Astrocyte of the hippocampus (primary cell): ENCODE measurements at places on chromosomes 11 and 22.

DNA sequence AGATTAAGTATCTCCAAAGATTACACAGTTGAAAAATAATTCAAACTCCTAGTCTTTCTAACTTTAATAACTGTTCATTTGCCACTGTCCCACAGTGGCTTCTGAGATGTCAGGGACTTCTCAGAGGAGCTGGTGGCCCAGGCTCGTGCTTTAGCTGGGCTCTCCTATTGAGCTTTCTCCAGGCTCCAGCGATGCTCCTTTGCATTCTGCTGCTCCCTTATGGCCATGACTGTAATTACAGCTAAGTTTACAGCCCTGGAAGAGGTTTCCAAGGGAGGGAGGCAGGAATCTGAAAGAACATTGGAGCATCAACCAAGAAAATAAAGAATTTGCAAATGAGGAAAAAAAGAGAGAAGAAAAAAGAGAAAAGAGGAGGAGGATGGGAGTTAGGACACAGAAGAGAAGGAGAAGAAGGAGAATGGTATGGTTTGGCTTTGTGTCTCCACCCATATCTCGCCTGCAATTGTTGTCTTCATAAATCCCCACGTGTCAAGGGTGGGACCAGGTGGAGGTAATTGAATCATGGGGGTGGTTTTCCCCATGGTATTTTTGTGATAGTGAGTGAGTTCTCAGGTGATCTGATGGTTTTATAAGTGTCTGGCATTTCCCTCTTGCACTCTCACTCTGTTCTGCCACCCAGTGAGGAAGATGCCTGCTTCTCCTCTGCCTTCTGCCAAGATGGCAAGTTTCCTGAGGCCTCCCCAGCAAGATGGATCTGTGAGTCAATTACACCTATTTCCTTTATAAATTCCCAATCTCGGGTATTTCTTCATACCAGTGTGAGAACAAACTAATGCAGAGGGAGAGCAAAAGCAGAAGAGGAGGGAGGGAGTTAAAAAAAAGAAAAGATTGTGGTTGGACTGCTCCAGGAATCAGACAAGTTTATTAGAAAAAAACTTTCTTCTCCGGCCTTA is 857.0 kb downstream of the KCNA4 start:
- DNase-seq: peak; percentile 92

- DNase-seq: peak; percentile 93
These were observed 34.1 kb downstream of the PAMR1 start for GRCh38 chr11:35491231-35491871.

DNA sequence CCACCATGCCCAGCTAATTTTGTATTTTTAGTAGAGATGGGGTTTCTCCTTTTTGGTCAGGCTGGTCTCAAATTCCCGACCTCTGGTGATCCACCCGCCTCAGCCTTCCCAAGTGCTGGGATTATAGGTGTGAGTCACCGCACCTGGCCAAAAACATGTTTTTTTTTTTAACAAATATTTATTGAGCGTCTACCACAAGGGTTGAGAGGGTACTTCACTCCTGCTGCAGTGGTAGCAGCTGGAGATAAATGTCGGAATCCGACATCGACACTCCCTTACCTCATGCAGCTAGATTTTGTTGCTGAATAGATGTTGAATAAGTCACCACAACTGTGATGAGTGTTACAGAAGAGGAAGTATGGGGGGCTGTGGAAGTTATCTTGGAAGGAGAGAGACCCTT is 971 bp downstream of the DNAJB13 start:
- no peak for DNase-seq

GRCh38 chr11:27471589-27472397 is 797 bp downstream of the LGR4 start:
- peak; percentile 69 for DNase-seq

GRCh38 chr11:1211838-1212237 is 11.0 kb upstream of the MUC5B start:
- DNase-seq: no peak

DNA sequence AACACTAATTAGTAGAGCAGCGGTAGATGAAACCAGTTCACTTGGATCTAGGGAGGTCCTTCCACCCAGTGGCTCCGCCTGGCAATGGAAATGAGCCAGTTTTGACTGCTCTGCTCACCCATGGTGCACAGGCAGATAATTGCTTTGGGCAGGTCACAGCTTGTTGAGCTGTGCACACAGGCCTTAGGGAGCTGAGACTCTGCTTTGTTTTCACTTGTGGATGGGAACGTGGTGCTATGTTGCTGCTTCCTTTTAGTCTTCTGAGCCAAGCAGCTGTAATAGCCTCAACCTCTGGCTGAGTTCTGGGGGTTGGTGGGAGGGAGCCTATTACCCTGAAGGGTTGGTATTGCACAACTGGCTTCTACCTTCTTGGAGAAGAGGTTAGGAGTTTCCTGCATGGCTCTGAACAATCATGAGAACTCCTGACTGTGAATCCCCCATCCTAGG is 262.3 kb upstream of the MTNR1B start:
- peak; percentile 25 for DNase-seq

DNA sequence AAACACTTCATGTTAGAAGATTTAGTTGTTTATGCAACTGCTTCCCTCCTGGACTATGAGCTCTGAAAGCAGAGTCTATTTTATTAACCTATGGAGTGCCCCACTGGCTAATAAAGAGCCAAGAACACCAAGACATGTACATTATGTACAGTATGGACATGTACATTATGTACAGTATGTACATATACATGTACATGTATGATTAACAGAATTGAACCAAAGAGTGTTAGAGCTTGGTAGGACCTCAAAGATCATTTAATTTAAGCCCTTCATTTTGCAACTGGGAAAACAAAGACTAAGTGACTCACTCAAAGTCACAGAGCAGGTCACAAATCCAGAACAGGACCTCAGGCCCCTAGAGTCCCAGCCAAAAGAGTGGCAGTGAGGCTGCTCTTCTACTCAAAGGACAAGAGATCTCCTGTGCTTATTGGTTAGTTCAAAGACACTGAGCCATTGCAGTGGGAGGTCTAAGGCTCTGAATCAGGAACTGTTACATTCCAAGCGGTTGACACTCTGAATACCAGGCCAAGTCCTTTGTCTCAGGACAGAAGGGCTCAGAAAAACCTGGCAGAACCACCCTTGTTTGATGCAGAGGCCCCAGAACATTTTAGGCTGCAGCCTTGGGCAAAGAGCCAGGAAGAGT is 103.8 kb downstream of the FAM168A start:
- DNase-seq: peak; percentile 93

GRCh38 chr22:45535290-45535689 is 32.6 kb downstream of the FBLN1 start:
- DNase-seq: no peak

- peak; percentile 83 for DNase-seq
These were observed 209.7 kb upstream of the ARHGAP20 start for GRCh38 chr11:110921742-110922521.

DNA sequence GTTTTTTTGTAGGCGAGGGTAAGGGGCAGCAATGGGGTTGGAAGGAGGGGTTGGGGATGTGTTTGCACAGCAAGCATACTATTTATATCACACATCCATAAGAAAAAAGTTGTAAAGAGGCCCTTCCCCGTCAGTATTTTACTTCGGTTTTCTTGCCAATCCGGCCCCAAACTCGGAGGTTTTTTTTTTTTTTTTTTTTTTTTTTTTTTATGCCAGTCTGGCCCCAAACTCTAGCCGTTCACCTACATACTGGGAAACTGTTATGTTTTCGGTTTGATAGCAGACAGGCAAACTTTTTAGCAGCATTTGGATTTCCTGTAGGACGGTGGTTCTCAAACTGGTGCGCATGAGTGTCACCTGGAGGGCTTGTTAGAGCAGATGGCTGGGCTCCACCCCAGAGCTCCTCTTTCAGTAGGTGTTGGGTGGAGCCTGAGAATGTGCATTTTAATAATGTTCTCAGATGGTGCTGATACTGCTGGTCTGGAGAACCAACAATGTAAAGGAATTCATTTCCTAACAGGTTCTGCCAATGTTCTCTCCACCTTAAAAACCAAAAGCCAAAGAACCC is 76.5 kb upstream of the ZBED5 start:
- no peak for DNase-seq

- DNase-seq: no peak
These were observed 102.0 kb downstream of the STIM1 start for GRCh38 chr11:3957437-3957836.

DNA sequence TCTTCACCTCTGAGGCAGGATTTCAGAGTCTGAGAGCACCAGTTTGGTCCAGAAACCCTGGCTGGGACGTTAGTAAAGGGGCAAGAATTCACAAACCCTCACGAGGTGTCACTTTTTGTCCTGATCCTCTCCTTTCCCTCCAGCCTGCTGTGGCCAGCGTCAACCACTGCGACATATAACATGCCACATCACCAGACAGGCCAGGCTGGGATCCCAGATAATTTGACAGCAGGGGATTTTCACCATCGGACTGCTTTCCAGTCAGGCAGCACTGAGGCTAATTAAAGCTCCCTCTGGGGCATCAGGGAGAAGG is 36.8 kb upstream of the RBFOX2 start:
- no peak for DNase-seq

DNA sequence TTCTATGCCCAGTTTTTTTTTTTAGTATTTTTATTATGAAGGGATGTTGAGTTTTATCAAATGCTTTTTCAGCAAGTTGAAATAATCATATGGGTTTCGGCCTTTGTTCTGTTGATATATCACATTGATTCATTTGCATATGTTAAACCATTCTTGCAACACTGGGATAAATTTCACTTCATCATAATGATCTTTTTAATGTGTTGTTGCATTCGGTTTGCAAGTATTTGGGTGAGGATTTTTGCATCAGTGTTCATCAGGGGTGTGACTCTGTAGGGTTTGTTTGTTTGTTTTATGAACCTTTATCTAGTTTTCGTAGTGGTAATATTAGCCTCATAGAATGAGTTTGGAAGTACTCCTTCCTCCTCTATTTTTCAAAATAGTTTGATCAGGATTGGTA is 103.5 kb downstream of the TTC28 start:
- DNase-seq: no peak

- DNase-seq: peak; percentile 31
These were observed 109.7 kb upstream of the USP47 start for GRCh38 chr11:11732116-11732515.
